ENCODE measurements at places on chromosomes 7 and 10.

- no peak for DNase-seq
These were observed 320.4 kb downstream of the RNLS start for GRCh38 chr10:88262591-88263234.

- no peak for DNase-seq
These were observed 6.0 kb upstream of the ZRANB1 start for GRCh38 chr10:124935946-124936345.

- DNase-seq, result no peak
These were observed 240.0 kb downstream of the SKAP2 start for GRCh38 chr7:26624431-26624830.

GRCh38 chr7:94324380-94325121 is 70.1 kb upstream of the COL1A2 start:
- no peak for DNase-seq

- DNase-seq, result no peak
These were observed 47.7 kb downstream of the RBM17 start for GRCh38 chr10:6136215-6137201.

DNA sequence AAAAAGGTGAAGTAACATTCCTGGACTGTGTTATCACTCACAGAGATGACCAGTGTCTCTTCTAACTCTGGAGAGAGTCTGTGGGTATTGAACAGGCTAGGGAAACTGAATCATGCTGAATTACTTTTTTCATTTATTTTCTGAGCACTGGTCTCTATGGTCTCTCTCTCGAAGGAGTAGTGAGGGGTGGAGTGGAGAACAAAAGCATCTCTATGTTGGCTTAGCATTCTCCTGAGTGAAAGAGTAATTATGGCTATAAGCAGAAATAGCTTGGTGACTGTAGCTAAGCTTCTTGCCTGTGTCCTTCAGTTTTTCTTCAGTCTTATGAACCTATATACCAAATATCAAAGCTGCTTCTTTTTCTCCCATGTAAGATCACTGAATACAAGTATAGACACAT is 64.6 kb upstream of the PTN start:
- no peak for DNase-seq

- no peak for DNase-seq
These were observed 27.9 kb upstream of the PLXNA4 start for GRCh38 chr7:132604121-132604520.

- no peak for DNase-seq
These were observed 12.1 kb downstream of the CSTF2T start for GRCh38 chr10:51687296-51687695.

- DNase-seq, result no peak
These were observed 43.3 kb downstream of the TAF3 start for GRCh38 chr10:7861509-7862120.
